ENCODE measurements at places on chromosomes 5 and 9.

DNA sequence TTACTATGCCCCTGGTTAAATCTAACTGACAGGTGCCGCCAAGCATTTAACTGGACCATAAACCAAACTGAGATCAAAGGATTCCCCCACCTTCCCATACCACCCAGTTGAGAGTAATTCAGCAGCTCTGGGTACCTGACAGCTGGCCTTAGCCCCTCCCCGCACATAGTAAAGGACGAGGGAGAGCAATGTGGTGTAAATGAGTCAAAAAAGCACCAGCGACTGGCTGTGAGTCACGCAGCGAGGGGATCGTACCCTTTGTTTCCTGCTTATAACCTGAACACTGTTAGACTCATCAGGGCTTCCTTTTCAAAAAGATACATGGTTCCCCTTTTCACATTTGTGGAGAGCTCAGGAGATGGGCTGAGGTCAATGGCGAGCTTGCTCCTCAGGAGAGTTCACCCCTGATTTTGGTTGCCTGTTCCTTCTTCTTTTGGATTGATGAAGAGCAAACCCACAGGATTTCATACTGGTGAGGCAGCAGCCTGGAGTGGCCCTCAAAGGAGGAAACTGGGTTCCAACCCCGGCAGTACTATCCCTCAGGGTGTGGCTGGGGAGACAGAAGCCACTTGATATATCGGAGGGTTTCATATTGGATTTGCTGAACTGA, 71.5 kb downstream of the ANKRD33B start:
- H3K27ac ChIP-seq, result no peak overlapping the region
- peaks cover 20% of the 10 kb centered on the region for H3K4me1 ChIP-seq
- H3K27me3 ChIP-seq, result peaks cover 45% of the 10 kb centered on the region
- H3K4me3 ChIP-seq, result no peak overlapping the region
- peaks cover 10% of the 10 kb centered on the region for H3K36me3 ChIP-seq
- no peak for DNase-seq

DNA sequence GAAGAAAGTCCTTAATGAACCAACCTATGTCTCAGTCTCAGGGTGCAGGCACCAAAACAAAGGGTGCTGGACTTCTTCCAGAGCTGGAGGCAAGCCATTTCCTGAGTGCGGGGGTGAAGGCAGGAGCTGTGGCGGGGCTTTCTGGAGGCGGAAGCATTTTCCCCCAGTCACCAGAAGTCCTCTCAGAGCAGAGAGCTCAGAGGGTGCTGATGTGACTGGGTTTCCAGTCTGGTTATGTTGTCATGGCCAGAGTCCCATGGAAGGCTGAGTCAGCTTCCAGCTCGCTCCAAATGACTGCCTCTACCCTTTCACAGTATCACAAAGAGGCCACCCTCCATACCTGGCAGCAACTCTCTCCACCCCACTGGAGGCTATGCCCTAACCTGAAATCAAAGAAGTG, 86.0 kb downstream of the TRPC7 start:
- H3K27ac ChIP-seq, result no peak overlapping the region
- no peaks in the 10 kb centered on the region for H3K4me1 ChIP-seq
- no peaks in the 10 kb centered on the region for H3K36me3 ChIP-seq
- peaks cover 8% of the 10 kb centered on the region for H3K27me3 ChIP-seq

GRCh38 chr5:25393256-25393655, 748.5 kb upstream of the CDH10 start:
- no peak for DNase-seq
- H3K27ac ChIP-seq, result no peak overlapping the region
- H3K4me1 ChIP-seq, result peaks cover 8% of the 10 kb centered on the region

DNA sequence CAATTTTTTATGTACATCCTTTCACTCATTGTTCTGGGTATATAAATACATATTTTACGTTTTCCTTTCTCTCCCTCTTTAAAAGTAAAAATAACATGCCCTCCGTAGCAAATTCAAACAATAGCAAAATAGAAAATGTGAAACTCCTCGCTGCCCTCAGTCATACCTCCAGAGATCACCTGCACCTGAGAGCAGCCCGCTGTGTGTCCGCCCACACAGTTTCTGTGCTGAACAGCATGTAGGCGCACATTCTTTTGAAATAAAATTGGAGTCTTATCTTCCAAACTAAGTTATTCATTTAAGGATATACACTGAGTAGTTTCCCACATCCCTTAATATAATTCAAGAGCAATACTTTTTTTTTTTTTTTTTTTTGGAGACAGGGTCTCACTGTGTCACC, 255.7 kb downstream of the AOPEP start:
- DNase-seq, result no peak
- no peak overlapping the region for H3K27ac ChIP-seq
- peaks cover 46% of the 10 kb centered on the region for H3K4me1 ChIP-seq
- no peak overlapping the region for H3K4me3 ChIP-seq
- peaks cover 3% of the 10 kb centered on the region for H3K36me3 ChIP-seq

DNA sequence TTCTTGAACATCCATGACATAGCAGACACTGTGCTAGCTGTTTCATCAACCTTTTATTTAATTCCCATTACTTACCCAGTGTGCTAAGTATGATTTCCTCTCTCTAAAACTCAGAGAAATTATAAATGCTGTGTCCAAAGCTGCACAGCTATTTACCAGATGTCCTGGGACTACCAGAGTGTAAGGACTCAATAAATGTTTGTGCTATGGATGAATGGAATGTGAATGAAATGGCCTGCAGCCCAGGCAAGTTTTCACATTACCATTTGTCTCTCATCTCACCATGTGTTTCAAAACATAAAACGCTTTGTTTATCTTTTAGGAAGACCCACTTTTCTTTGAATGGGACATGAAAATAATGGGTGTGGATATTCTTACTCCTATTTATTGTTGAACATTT, 96.2 kb downstream of the ARHGEF28 start:
- H3K27ac ChIP-seq, result no peak overlapping the region
- DNase-seq, result no peak
- H3K4me1 ChIP-seq, result peaks cover 1% of the 10 kb centered on the region
- H3K27me3 ChIP-seq, result no peaks in the 10 kb centered on the region

DNA sequence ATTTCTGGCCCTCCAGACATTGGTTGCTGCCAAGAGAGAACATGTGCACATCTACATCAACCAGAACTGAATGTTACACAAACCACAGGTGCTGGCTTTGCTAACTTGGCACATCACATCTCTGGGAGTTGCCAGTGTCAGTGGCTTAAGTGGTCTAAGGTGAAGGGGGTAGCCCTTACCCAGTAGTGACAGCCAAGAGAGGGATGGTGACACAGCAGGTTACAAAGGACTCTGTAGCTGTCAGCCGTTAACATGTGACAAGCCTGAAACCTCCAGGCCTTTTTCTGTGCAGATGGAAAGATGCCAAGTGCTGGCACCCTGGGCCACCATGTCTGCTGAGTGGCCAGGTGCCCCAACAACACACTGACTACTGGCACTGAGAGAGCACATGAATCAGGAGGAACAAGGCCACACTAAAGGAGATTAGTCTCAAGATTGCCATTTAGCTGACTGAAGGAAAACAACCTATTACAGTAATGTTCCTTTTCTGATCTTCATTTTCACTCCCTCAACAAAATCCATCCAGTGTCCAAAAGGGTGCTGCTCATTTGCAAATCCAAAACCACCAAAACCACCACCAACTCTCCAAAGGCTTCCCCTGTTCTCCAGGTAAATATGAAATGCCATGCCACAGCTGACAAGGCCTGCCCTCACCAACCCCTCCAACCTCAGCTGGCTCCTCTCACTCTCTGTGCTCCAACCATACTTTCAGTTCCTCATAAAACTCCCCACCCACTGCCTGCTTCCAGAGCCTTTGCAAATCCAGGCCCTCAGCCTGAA, 20.2 kb downstream of the SIL1 start:
- peak overlapping the region; percentile 13 for H3K27ac ChIP-seq
- H3K27me3 ChIP-seq, result no peaks in the 10 kb centered on the region
- no peak overlapping the region for H3K4me3 ChIP-seq
- no peak for DNase-seq
- H3K36me3 ChIP-seq, result peaks cover 4% of the 10 kb centered on the region

GRCh38 chr9:127910613-127911205, 6.1 kb downstream of the ST6GALNAC4 start:
- no peak for DNase-seq
- H3K36me3 ChIP-seq, result peaks cover 5% of the 10 kb centered on the region
- no peaks in the 10 kb centered on the region for H3K4me1 ChIP-seq
- H3K4me3 ChIP-seq, result no peak overlapping the region
- H3K27me3 ChIP-seq, result no peaks in the 10 kb centered on the region

DNA sequence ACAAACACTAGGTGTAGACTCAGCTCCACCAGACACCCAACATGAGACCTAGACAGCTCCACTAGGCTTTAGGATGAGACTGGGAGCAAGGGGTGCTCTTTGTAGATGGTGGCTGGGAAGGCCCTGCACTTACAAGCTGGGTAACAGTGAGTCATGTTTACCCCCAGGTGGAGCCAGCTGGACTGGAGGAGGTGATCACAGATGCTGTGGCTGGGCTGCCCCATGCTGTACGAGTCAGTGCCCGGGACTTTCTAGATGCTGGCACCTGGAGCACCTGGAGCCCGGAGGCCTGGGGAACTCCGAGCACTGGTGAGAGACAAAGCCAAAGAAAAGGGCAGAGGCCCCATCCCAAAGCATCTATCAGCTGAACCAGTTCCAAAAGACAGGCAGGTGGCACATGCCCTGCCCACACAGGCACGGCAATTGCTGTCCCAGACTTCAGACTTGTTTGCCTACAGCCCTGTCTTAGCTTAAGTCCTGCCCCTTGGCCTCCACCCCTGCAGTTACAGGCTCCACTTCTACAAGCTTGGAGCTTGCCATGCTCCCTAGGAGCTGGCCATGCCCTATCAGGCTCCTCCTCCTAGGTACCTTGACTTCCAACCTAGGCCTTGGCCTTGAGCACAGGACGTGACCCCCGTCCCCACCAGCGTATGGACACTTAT, 2.7 kb downstream of the CCL27 start:
- no peak overlapping the region for H3K27ac ChIP-seq
- H3K4me1 ChIP-seq, result peaks cover 7% of the 10 kb centered on the region
- DNase-seq, result no peak
- H3K27me3 ChIP-seq, result no peaks in the 10 kb centered on the region
- no peak overlapping the region for H3K4me3 ChIP-seq

DNA sequence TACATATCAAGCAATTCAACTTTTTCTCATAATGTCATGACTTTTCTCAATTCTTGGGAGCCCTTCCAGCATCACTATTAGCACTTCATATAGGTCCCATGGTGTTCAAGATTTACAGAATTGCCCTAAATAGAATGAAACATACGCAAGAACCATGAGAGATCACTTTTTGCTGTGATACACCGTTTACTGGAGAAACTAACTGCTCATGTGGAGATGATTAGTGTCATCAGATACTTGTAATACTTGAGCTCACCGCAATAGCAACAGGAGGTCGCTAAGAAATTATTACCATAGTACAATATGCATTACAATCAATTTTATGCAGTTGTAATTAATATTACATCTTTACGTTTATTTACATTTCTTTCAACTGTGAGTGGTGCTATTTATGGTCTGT, 4.8 kb upstream of the PCSK5 start:
- H3K27ac ChIP-seq, result no peak overlapping the region
- no peak for DNase-seq
- H3K27me3 ChIP-seq, result peaks cover 17% of the 10 kb centered on the region
- H3K36me3 ChIP-seq, result no peaks in the 10 kb centered on the region

- no peaks in the 10 kb centered on the region for H3K36me3 ChIP-seq
- no peak overlapping the region for H3K4me3 ChIP-seq
- H3K27ac ChIP-seq, result no peak overlapping the region
- peaks cover 8% of the 10 kb centered on the region for H3K4me1 ChIP-seq
- peak; percentile 45 for DNase-seq
Measured at GRCh38 chr5:1208743-1209488, 7.5 kb downstream of the SLC6A19 start.

GRCh38 chr5:115028557-115028956, 141.2 kb downstream of the TRIM36 start:
- DNase-seq, result no peak
- H3K27ac ChIP-seq, result no peak overlapping the region
- H3K4me1 ChIP-seq, result no peaks in the 10 kb centered on the region
- H3K4me3 ChIP-seq, result no peak overlapping the region
- H3K27me3 ChIP-seq, result peaks cover 12% of the 10 kb centered on the region
- H3K36me3 ChIP-seq, result no peaks in the 10 kb centered on the region

DNA sequence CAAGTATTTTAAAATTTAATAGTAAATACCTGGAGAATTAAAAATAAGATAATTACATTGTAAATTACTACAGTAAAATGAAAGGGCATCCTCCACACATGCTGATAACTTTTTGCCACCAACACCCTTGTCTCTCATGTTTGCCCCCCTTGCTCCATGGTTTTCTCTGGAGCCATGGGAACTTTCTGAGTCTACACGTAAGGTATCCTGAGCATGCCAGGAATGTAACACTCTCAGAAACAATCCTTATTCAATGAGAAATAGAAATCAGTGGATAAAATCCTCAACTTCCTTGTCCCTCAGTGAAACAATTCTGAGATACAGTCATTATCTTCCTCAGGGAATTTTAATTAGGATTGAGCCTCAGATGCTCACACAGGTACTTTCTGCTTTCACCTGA, 108.9 kb downstream of the IZUMO3 start:
- DNase-seq, result no peak
- H3K27ac ChIP-seq, result no peak overlapping the region
- H3K27me3 ChIP-seq, result no peaks in the 10 kb centered on the region
- H3K4me1 ChIP-seq, result no peaks in the 10 kb centered on the region
- H3K36me3 ChIP-seq, result no peaks in the 10 kb centered on the region
- H3K4me3 ChIP-seq, result no peak overlapping the region

DNA sequence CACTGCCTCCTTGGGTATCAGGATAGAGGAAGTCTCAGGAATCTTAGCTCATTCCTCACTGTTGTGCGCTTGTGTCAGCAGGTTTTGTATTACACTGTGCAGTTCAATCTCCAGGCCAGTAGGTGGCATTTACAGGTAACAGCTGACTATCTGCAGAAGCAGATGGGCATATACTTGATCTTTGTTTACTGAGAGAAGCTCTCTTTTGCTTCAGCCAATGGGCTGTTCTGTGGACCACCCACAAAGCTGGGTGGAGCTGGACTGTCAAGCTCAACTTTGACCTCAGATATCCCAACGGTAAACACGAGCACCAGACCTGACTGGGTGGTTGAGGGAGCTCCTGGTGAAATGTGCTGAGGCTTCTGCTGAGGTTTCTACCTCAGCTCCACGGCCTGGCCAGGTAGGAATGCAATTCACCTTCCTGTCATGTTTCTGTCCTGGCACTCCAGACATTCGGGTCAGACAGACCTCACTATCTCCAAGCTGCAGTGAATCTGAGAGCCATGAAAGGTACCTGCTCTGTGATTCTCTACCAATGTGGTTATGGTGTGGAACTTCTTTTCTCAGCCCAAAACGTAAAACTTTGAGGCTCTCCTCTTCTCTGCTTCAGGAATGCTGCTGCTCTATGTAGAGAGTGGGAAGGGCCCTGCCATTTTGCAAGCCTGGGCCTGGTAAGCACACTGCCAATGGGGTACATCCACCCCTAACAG, 167.9 kb upstream of the ACTBL2 start:
- no peak for DNase-seq
- peaks cover 16% of the 10 kb centered on the region for H3K36me3 ChIP-seq
- H3K4me3 ChIP-seq, result no peak overlapping the region
- peaks cover 14% of the 10 kb centered on the region for H3K4me1 ChIP-seq
- H3K27me3 ChIP-seq, result no peaks in the 10 kb centered on the region
- no peak overlapping the region for H3K27ac ChIP-seq

GRCh38 chr5:59007460-59008063, 424.7 kb downstream of the RAB3C start:
- no peaks in the 10 kb centered on the region for H3K27me3 ChIP-seq
- peaks cover 6% of the 10 kb centered on the region for H3K4me1 ChIP-seq
- H3K36me3 ChIP-seq, result peaks cover 18% of the 10 kb centered on the region
- H3K4me3 ChIP-seq, result no peak overlapping the region

- no peak for DNase-seq
- no peaks in the 10 kb centered on the region for H3K27me3 ChIP-seq
- no peaks in the 10 kb centered on the region for H3K36me3 ChIP-seq
- H3K4me1 ChIP-seq, result peaks cover 30% of the 10 kb centered on the region
Measured at GRCh38 chr5:146751054-146751453, 127.5 kb downstream of the PPP2R2B start.
